HL-60 (cell line): ENCODE measurements at places on chromosomes 3 and 15.

GRCh38 chr15:45471151-45471550 is 51.4 kb downstream of the SLC30A4 start:
- DNase-seq, result no peak

- no peak for DNase-seq
Measured at GRCh38 chr3:105812194-105812586, 56.6 kb downstream of the CBLB start.

DNA sequence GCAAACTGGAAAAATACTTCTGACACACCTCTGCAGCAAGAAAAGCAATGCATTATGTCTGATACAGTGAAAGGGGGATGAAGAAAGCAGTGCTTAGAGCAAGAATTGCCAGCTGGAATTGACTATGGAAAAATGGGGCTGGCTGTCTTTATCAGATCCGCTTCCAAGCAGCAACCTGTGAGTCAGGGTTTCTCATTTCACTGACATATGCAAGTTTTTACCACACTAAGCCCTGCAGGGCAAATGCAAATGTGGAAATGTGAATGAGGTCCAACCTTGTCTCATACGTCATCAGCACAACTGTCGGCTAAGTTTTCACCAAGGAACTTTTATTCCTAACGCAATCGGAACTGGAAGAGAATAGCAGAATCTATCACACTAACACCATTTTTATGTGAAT is 172.5 kb upstream of the GADL1 start:
- no peak for DNase-seq

GRCh38 chr3:126306888-126307482 is 50.2 kb downstream of the KLF15 start:
- no peak for DNase-seq

DNA sequence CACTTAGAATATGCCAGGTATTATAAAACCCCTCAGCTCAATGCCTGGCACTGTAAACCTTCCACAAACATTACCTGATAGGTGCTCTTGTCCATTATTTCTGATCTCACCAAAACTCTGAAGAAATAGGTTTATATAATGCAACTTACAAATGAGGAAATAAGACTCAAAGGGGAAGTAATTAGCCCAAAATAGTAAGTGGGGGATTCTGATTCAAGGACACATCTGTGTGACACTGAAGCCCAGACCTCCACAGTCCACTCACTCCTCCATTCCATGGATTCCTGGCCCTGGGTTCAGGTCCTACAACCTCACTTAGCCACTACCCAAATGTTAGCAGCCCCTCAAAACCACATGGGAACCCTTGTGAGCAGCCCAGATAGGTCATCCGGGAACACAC is 49.9 kb downstream of the TRANK1 start:
- no peak for DNase-seq

GRCh38 chr3:58217209-58217811 is 6.5 kb upstream of the DNASE1L3 start:
- DNase-seq, result peak; percentile 67

GRCh38 chr3:131995891-131996290 is 38.9 kb downstream of the CPNE4 start:
- DNase-seq, result no peak

GRCh38 chr3:196969660-196970546 is 1.3 kb upstream of the PIGZ start:
- peak; percentile 50 for DNase-seq

DNA sequence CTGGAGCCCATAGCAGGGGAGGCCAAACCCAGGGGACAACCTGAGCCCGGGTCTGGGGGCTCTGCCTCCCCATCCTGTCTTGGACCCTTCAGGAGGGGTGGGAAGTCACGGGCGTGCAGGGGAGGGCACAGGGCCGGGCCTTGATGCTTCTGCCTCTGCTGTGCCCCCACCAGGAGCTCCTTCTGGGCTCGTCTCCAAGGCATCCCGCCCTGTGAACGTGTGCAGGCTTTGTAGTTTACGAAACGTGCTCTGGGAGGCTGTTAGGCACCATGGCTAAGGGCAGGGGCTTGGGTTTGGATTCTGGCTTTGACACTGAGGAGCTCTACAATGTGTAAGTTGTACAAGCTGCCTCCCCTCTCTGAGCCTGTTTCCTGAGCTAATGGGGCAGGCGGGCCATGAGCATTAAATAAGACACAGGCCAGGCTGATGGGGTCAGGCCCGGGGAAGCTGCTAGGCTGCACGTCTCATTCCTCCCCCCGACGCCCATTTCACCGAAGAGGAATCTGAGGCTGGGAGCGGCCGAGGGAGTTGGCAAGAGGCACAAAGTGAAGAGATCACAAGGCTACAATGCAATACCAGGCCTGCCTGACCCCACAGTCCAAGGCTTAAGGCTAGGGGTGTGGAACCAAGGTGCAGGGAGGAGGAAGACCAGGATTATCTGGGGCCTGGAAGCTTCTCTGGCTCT is 19.6 kb downstream of the PLXND1 start:
- DNase-seq, result no peak

DNA sequence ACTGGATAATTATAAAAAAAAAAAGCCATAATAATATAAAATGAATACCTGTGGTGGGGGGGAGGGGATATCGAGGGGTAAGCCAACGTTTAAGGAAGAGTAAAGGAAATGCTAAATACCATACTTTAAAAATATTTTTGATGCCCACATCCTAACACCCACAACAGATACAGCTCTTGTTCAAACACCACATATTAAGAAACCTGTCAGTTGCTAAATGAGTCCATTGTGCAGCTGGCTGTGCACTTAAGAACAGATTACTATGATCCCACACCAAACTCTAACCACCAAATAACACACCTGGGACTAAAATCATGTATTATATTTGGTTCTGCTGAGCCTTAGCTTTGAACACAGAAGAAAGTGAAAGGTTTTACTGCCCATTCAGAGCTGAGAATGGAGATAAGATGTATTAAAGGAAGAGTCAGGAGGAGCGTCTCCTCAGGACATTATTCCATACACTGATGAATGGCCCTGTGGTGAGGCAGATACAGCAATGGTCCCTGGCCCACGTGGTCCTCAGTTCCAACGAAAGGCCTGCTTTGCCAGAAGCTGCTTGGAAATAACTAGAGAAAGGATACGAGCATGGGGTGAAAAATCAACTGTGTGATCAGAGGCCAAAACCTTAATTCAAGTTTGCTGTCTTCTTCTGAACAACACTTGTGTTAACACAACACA is 515.4 kb downstream of the FOXP1 start:
- DNase-seq, result peak; percentile 13

DNA sequence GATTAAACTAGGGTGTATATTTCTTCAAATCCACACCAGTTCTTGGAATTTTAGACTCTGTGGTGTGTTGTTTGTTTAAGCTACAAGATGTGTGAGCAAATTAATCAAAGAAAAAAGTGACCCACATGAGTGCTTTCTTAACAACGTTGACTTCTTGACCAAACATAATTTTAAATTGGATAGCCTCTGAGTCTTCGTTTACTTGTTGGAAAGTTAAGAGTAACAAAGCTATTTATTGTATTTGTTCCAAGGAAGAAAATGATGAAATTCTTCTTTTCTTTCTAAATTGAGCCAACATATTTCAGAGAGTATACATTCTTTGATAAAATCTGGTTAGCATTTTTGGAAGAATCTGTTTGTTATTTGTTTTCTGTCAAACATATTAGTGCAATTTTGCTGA is 99.9 kb upstream of the IGSF10 start:
- no peak for DNase-seq

- no peak for DNase-seq
Measured at GRCh38 chr15:60720086-60720485, 241.1 kb upstream of the ICE2 start.

GRCh38 chr15:55915221-55915620 is 78.2 kb downstream of the NEDD4 start:
- no peak for DNase-seq

- DNase-seq, result no peak
Measured at GRCh38 chr3:164360078-164360578, 718.2 kb downstream of the SI start.

DNA sequence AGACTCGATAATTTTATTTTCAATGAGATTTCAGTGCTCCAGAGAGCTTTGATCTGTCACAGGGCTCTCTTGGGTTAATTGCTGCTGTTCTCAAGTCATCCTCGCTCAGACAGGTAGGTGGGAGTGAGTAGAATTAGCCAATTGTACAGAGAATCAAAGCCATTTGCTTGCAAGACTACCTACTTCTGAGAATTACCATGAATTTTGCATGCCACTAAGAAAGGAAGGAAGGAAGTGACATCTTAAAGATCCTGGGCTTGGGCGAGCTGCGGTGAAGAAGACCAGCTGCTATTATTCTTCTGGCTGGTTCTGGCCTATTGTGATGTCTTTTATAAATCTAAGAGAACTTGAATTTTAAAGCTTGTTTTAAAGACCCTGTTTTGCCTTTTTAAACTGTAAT is 154.1 kb upstream of the LPP start:
- no peak for DNase-seq

DNA sequence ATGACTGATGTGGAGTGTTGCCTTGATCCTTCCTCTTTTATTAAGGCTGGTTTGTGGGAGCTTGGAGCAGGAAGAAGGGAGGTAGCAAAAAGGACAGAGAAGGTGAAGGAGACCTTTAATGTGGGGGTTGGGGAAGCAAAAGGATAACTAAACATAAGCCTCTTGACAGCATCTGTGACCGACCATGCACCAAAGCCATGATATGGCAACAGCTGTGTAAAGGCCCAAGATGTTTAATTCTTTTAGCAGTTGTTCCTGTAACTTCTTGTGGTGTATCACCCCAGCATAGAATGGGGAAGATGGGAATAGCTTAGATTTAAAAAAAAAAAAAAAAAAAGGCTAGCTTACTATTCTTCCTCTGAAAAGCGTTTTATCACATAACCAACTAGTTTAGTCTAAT is 194.7 kb downstream of the KLHL25 start:
- no peak for DNase-seq

DNA sequence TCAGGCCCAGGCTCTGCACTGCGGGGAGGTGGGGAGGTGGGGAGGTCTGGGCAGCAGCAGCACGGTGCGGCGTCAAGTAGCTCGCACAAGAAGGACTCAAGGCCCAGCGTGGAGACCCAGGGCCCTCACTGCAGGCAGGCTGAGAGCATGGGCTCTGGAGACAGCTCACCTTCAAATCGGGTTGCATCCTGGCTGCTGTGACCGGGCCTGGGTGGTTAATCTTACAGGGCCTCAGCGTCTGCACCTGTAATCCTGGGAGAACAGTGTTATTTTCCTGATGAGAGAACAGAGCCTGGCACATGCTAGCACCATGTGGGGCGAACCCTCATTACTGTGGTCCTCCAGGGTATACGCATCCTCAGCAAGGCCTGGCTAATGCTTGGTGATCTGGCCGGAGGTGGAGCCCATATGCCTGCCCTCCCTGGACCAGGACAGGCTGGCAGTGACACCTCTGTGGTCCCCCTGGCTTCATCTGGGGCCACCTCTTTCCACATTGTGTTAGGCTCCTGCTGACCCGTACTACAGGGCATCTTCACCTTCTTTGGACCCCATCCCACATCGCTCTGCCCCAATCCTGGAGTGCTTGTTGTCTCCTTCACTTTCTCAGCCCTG is 55.5 kb downstream of the RGMA start:
- DNase-seq, result no peak

GRCh38 chr3:171173736-171174135 is 147.2 kb upstream of the SLC2A2 start:
- peak; percentile 25 for DNase-seq
